ENCODE measurements at places on chromosomes 2 and 18.

GRCh38 chr2:7427293-7428060, 510.3 kb downstream of the RNF144A start:
- no peak for DNase-seq

DNA sequence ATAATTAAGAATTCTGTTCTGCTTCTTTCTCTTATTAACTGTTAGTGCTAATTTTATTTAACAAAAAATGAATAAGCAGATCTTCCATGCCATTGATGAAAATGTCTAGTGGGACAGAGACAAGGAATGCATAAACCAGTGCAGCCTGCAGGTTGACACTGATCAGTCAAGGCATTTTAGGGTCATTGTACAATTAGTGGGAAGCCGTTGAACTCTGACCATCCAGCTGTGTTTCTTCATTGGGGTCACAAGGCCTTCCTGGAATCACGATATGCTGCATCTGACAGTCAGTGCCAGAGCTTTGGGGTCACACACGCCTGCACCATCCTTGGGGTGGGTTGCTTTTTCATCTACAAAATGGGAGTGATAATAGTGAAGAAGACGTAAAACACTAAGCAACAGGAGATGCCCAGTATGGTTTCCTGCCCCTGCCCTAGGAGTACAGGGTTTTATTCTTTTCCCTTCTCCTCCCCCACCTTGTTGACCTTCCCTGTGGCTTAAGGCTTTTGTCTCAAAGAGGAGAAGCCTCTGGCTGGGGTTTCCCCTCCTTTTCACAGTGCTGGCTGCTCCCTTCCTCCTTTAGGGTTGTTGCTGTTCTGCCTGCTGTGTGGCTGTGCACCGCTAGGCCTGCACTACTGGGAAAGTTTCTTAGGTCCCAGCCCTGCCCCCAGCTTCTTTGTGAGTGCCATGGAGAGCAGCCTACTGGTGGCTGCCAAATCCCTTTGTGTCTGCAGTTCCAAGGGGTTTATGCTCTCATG, 245.6 kb downstream of the TPGS2 start:
- no peak for DNase-seq

DNA sequence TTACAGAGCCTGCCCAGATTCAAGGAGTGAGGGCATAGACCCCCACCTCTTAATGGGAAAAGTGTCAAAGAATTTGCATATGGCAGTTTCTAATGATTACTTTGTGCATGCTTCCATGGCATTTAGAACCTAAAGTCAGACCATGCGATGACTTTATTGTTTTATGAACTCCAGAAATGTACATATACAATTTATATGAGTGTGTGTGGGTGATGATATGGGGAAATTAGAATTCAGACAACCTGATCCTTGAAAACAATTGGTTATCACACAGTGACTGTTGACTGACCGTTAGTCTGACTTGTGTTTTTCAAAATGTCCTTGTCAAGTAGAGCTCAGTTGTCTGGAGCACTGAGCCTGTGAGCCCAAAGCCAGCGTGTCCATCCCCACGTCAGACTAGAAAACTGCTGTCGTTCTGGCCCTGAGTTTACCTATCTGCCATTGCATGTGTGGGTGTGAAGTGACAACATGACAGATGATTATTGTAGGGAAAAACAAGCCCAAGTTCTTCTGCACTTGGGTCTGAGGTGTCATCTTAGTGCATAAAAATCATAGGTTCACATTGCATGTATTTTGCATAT, 128.4 kb downstream of the MYO3B start:
- DNase-seq = no peak

- DNase-seq = no peak
Measured at GRCh38 chr2:17850151-17850550, 28.3 kb upstream of the KCNS3 start.

DNA sequence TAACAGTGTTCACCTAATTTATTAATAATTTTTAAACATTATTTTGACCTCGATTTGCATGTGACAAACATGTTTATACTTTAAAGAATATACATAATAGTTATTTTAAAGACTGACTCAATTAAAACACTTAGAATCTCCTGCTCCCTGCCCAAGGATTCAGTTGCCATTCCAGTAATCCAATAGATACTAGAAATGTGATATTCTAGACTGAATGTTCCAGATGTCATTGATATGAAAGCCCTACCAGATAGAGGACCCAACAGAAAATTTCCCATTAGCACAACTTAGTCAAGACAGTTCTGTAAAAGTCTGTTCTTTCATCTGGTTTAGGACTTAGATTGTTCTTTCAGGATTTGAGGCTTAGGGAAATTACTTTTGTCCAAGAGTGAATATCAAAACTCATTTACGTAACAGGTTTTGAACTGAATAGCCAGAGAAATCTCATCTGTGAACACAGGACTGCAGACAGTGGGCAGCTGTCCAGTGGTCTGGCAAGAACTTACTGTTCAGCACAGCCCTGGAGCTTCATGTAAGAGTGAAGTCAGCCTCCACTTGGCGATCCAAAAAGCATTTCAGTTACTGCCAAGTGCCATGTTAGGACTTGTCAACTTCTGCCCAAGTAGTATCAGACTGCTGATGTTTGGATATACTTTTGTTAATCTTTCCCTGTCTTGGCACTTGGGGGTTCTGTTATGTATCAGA, 77.5 kb downstream of the OSBPL6 start:
- DNase-seq = no peak

- no peak for DNase-seq
Measured at GRCh38 chr2:170322140-170322766, 144.3 kb downstream of the MYO3B start.

- DNase-seq = no peak
Measured at GRCh38 chr2:190136259-190136658, 73.7 kb upstream of the MSTN start.

GRCh38 chr2:182763311-182763912, 47.4 kb downstream of the DNAJC10 start:
- no peak for DNase-seq

DNA sequence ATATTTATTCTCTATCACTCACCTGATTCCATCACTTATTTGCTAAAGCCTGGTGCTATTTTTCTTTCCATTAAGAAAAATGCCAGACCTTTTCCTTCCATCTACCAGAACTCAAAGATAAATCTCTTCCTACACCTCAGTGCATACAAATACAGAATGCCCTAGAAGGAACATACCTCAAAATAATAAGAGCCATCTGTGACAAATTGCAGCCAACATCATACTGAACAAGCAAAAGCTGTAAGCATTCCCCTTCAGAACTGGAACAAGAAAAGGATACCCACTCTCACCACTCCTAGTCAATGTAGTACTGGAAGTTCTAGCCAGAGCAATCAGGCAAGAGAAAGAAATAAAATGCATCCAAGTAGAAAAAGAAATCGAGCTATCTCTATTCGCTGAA, 315.9 kb upstream of the UBE2E3 start:
- DNase-seq = no peak

- DNase-seq = no peak
Measured at GRCh38 chr2:187644981-187645380, 90.7 kb upstream of the TFPI start.

DNA sequence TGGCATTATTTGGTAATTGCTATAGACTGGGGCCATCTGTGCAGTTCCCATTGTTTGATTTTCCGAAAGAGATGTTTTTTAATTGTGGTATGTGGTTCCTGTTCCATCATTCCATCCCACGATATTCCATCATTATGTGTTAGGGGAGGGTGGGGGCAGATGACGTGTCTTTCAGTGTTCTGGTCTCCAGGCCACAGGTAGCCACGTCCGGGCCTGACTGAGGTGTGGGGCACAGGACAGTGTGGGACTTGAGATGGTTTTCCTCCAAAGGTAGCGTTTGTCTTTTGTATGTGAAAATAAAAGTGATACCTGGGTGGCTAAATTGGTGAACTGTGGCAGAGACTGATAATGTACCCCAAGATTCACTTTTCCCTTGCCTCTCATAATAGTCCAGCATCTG, 192.2 kb upstream of the HAAO start:
- DNase-seq = no peak

DNA sequence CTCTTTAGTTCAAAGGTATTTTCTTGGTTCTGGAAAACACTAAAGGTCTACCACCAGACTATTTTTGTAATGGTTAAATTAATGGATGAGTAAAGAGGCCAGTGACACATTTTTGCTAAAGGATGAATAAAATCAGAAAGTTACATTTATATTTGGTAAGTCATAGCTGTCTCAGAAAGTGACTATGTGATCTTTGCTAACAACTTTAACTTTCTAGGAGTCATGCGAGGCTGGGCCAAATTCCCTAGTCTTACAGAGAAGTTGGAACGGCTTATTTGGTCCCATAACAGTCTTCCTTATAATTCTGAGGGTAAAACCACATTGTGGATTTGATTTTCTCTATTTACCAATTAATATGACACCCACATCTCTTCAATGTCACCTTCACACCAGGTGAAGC, 198.1 kb downstream of the PDE1A start:
- no peak for DNase-seq

DNA sequence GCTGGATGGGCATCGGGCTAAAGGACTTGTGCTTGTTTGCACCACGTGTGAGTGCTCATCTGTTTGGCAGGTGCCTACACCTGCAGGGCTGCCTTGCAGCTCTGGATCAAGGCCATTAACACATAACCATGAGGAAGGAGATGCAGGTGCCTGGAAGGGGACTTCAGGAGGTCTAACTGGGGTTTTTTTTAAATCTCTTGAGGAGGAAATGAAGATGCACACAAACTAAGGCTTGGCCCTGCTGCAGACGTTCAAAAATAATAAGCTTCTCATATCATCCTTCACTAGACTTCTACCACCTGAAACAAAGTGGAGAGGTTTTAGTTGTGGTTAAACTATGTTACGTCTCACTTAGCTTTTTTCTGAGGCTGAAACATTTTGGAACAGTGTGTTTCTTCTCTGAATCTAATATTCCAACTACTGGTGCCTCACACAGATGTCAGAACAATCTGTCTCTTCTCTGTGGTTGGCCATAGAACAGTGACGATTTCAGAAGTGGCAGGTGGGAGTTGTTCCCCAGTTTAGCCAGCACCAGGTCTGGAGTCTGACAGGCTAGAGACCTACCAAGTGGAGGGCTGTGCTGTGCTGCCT, 36.5 kb downstream of the BCL2L11 start:
- no peak for DNase-seq

DNA sequence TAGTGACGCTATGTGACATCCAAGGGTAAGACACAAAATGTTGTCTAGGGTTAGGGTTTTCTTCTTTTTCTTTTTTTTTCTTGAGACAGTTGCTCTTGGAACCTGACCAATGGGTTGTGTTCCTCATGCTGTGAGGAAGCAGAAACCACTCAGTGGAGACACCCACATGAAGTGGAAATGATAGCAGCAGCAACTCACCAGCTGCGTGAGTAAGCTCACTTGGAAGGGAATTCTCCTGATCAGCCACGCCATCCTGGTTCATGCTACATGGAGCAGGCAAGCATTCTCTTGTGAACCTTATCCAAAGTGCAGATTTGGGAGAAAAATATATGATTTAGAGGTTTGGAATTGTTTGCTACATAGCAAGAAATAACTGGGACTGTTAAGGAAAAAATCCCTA, 863.7 kb downstream of the EPHA4 start:
- DNase-seq = no peak

- DNase-seq = no peak
Measured at GRCh38 chr18:44637210-44638033, 43.3 kb upstream of the SETBP1 start.

GRCh38 chr2:191656391-191656790, 21.5 kb upstream of the NABP1 start:
- DNase-seq = no peak

DNA sequence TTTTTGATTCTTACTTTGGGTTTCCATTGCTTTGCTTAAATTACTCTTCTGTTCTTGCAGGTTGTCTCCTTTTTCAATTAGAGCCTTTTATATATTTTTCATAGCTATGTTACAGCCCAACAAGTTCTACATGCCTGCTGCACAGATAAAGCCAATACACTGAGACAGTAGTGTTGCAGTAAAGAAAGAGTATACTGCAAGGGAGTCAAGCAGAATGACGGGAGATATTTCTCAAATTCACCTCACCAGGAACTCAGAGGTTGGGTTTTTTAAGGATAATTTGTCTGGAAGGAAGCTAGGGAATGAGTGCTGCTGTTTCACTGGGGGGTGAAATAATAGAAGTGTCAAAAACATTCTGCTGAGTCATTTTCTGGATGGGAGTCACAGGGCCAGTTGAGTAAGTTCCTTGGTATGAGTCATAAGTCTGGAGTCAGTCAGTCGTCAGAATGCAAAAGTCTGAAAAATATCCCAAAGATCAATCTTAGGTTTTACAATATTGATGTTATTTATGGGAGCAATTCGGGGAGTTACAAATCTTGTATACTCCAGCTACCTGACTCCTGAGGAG, 193.0 kb upstream of the RGPD4 start:
- DNase-seq = no peak

DNA sequence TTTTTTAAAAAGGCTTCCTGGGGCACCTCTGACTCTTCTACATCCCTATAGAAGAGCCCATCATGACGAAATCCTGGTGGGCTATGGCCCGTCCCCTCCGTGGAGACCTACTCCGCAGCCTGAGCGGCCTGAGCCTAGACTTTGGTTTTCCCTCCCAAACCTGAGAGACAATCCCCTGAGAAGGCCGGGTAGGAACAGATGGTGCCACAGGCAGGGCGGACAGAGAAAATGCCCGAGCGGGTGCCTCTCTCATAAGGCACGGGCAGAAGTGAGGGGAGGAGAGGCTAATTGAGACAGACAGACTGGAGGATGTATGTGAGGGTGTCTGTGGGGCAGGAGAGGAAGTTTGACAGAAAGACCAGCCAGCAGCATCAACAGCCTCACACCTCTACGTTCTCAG, 20.2 kb upstream of the SFXN5 start:
- DNase-seq = no peak

GRCh38 chr2:33395655-33396249, 80.7 kb upstream of the RASGRP3 start:
- DNase-seq = peak; percentile 6

DNA sequence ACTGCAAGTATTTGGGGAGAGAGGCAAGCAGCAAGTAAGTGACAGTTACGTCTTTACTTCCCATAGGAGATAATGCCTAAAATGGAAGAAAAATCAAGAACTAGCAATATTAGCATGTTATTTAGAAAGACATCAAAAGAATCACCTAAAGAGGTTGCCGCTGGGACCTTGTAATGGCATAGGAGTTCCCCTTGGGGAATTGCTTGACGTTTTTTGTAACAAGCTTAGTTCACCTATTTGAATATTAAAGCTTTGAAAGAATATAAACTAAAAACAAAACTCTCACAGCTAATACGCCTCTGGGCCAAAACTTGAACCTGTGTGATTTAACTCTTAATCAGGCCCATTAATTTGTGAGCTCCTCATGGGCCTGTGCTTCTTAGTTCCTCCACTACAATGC, 89.0 kb downstream of the AAK1 start:
- DNase-seq = no peak

- DNase-seq = no peak
Measured at GRCh38 chr2:4369826-4370419, 666.5 kb downstream of the DCDC2C start.

- DNase-seq = no peak
Measured at GRCh38 chr18:23523429-23524212, 20.3 kb downstream of the RMC1 start.

DNA sequence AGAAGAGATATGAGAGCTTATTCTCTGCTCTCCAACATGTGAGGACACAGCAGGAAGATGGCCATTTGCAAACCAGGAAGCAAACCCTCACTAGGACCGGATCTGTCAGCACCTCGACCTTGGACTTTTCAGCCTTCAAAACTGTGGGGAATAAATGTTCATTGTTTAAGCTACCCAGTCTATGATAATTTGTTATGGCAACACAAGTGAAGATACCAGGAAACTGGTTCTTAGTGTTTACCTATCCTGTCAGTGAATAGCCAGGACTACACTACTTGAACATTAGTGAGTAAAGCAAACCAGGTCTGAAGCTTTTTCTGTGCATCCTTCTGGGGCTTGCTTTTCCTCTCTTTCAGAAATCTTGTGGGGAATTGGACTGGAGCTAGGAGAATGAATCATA, 44.4 kb upstream of the BARD1 start:
- no peak for DNase-seq

GRCh38 chr2:207334301-207334623, 168.5 kb upstream of the KLF7 start:
- no peak for DNase-seq

Data from stimulated activated CD8-positive, alpha-beta memory T cell treated with anti-CD3 and anti-CD28 coated beads, Interleukin-7, amount 100 ng/mL, for 1 hour (primary cell).